Glutamatergic neuron (in vitro differentiated cells): ENCODE measurements at places on chromosomes 3 and 15. TPM values are rescaled to one million over a fixed set of nuclear protein-coding genes. Genes with fewer than 3 reads are reported as not detected.

DCP1A gene
- 41.6 TPM for total RNA-seq

GRCh38 chr3:139718415-139718814 lies 40.6 kb upstream of the NMNAT3 start:
- DNase-seq: peak; percentile 67

GOLGA8J gene
- not detected for total RNA-seq

TAGLN3 gene
- total RNA-seq: 819 TPM

DNASE1L3 gene
- total RNA-seq: 0.96 TPM

RETNLB gene
- not detected for total RNA-seq

TJP1 gene
- 129 TPM for total RNA-seq

- no peak for DNase-seq
Measured at GRCh38 chr3:7585052-7585451, 724.1 kb downstream of the GRM7 start.

PLA2G4E gene
- total RNA-seq: 1.0 TPM

NPAP1 gene
- 0.07 TPM for total RNA-seq

DNA sequence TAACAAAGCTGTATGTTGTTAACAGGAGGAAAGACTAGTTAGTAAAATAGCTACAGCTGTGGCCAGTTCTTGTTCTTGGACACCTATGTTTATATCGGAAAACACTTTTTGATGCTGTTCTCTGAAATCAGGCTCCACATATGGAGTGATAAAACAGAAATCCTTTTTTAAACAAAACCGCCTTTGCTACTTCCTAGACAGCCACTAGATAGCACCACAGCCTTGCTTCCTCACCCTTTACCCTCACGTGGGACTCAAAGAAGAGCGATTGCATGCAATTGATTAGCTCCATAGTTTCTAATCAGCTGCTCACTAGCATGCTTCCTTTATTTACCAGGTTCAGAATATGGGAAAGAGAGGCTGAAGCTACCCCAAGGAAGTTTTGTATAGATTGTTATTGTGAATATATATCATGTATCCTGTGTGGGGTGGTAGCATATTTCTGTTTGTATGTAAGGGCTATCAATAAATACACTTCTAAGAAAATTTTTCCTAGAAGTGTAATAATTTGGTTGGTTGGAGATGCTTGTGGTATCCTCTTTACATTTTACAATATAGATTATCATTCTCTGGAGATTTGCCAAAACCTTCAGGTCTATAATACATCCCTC lies 4.3 kb upstream of the MTFMT start:
- DNase-seq: no peak

- no peak for DNase-seq
Measured at GRCh38 chr3:160851629-160852210, 95.7 kb downstream of the PPM1L start.

DNA sequence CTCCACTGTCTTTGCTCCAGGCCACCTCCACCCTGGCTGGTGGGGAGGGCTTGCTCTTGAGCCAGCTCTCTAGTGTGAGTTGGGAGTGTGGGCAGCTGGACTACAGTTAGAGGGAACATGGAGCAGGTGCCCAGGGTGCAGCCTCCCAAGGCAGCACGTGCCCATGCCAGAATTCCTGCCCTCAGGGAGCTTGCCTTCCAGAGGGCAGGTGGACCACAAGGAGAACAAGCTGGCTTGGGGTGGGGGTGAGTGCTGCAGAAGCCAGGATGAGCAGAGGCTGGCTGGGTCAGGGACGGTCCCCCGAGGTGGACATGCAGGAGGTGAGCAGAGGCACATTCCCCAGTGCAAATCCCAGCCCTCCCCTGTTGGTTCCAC lies 89.5 kb downstream of the VGLL4 start:
- no peak for DNase-seq

- no peak for DNase-seq
Measured at GRCh38 chr3:105715372-105715771, 153.4 kb downstream of the CBLB start.

GRCh38 chr15:48385031-48385830 lies 54.0 kb downstream of the DUT start:
- DNase-seq: no peak

SLC28A2 gene
- not detected for total RNA-seq

CCR3 gene
- not detected for total RNA-seq

MAP1A gene
- total RNA-seq: 301 TPM

CPEB1 gene
- total RNA-seq: 15.2 TPM

GRCh38 chr3:188241072-188241471 lies 87.1 kb downstream of the LPP start:
- DNase-seq: peak; percentile 39

DNA sequence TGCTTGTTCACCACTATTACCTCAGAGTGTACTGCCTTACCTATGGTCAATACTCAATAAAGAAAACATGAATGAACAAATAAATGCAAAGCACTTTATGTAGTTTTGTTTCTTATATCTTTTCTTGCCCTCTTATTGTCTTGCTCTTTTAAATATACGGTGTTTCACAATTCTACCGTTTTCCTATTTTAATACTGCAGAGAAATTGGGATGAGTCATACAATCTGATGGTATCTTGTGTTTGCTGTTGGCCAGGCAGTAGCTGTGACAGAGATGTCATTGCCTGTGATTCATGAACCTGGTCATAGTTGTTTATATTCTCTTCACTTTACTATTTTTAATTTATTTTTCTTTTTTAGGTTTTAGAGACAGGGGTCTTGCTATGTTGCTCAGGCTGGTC lies 48.3 kb downstream of the SERP1 start:
- no peak for DNase-seq

- DNase-seq: peak; percentile 49
Measured at GRCh38 chr15:66252685-66253417, 699 bp downstream of the MEGF11 start.

DNA sequence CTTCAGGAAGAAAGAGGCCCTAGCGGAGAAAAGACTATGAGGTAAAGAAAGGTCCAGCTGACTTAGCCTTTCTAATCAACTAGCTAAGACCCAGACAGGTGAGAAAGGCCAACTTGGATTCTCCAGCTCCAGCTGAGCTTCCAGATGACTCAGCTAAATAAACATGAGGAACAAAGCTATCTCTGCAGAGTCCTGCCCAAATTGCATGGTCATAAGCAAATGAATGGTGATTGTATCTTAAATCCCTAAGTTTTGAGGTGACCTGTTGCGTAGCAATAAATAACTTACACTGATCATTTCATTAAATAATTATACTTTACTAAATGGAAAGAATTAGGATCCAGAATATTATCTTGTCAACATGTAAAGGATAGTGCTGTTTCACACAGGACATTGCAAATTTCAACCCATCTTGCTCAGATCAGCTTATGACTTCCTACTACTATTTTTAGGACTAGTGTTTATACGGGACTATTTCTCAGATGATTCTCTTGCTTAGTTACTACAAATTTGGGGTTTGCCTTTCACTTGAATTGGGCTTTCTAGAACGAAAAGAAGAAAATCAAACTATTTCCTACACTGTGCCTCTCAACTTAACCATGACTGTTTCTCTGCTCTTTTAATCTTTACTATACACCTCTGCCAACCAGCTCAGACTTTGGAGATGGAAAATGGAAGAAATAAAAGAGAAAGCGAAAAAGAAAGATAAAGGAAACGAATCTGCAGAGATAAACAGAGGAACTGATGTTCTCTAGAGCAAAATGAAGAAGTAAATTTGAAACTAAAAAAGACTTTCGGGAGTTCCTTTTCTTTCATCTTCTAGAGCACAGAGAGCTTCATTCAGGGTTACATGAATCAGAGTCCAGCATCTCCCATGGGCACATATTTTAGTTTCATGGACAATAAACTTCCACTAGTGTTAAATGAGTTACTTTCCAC lies 6.6 kb upstream of the ADGRG7 start:
- DNase-seq: no peak

XCR1 gene
- total RNA-seq: not detected

QTRT2 gene
- 16.2 TPM for total RNA-seq

GRCh38 chr3:81643721-81644120 lies 117.7 kb downstream of the GBE1 start:
- DNase-seq: no peak

DNA sequence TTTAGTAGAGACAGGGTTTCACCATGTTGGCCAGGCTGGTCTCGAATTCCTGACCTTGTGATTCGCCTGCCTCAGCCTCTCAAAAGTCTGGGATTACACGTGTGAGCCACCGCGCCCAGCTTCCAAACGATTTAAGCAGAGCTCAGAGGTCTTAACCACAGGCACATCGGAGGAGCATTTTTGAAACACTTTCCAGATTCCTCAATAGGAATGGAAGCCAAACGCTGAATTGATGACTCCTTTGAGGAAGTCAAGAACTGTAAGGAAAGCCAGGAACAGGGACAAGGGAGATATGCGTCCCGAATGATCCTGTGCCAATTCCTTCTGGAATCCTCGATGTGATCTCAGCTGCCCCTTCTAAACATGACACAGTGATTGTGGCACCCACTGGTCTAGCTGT lies 40.0 kb downstream of the TRH start:
- no peak for DNase-seq

- peak; percentile 98 for DNase-seq
Measured at GRCh38 chr3:169966428-169966950, at the start of gene SEC62. TSS of gene SEC62 (plus strand) at chr3:169966807. CDS start at chr3:169966823, 16 bp downstream.

- DNase-seq: no peak
Measured at GRCh38 chr3:61699622-61700021, 138.3 kb downstream of the PTPRG start.

GRCh38 chr3:72331076-72331475 lies 517.2 kb downstream of the SHQ1 start:
- DNase-seq: no peak

DNA sequence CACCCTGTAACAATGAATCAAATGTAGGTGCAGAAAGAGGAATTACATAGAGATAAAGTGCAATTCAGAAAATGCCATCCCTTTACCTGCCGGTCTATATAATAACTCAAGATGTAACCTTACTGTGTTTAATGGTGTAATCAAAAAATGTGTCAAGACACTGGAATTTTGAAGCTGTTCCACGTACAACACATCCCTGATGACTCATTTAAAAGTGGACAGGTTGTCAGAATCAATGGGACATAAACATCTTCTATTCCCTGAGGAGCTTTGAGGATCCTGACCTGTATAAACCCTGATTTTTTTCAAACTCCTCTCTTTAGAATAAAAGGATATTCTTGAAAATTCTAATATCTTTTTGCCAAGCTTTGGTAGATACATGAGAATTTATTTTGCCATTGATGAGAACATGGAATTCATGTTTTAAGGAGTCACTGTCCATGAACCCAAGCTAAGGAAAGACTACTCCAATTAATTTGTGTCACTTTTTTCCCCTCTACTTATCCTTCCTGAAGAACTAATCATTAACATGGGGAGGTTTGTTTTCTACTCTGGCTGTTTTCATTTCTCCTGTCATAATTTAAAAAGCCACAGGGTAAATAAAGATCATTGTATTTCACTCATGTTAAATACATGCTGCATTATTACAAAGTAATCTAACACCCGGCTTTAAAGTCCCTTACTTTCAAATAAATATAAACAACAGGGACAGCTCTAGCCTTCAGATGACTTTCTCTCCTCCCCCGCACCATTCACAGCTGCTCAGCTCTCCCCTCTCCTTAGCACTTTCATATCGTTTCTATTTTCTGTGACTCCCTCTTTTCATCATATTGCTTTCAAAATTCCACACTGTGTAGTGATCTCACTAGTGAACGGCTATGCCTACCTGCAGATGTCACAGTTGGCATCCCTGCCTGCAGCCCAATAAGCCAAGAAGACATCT lies 138.3 kb downstream of the TAFA4 start:
- no peak for DNase-seq

DNA sequence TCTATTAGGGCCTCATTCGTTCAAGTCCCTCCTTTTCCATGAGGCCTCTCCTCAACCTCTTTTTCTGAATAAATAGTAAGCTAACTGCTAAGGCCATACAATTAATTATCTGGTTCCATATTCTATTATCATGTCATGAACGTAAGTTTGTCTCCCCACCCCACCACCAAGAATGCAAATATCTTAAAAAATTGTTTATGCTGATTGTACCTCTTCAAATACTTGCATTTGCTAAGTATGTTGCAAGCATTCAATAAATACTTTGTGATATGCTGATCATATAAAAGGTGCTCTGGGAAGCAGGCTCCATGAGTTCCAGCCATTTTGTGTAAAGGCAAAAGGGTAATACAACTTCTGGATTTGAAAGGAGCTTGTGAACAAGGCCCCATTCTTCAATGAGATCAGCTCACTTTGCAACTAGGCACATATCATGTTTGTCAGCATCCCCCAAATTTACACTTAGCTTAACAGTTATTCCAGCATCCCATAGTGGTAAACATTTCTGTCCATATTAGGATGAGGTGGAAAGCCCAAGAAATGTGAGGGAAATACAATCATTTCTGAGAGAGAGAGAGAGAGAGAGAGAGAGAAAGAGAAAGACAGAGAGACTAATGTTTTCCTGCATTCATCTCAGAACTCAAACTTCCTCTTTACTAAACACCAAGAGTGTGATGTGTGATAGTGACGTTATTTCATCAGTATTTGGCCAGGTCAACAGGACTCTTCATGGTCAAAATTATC lies 33.2 kb downstream of the SLC12A8 start:
- no peak for DNase-seq

DNA sequence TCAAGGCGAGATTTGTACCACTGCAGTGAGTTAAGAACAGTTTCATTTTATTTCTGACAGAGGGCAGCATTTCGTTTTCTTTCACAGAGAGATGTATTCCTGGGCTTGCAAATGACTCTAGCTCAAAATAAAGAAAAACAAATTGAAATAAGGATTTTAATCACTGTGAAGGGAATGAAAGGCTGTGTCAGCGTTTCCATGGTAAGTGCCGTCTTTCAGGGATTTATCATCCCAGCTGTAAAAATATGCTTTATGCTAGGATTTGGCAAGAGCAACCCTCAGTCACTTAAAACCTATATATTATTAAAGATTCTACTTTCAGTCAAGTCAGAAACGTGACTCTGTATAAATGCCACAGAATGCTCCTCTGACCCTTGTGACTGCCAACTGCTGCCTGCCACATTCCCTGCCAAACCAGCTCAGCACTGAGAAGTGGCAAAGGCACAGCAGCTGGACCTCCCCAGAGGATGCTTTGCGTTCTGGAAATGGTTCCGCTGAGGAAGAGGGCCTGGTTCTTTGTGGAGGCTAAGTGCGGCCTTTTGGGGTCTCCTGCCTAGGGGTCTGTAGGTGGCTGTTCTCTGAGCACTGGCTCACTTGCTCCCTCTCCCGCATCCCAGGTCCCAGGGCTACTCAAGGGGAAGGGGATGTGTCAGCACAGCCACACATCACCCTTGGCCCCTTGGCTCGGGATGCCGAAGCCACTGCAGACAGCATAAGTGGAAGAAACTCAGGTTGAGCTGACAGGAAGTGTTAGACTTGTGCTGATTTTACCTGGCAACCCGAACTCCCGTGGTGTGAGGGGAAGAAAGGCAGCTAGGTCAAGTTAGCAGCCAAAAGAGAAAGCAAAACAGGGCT lies 56.6 kb upstream of the POMGNT2 start:
- no peak for DNase-seq

DNA sequence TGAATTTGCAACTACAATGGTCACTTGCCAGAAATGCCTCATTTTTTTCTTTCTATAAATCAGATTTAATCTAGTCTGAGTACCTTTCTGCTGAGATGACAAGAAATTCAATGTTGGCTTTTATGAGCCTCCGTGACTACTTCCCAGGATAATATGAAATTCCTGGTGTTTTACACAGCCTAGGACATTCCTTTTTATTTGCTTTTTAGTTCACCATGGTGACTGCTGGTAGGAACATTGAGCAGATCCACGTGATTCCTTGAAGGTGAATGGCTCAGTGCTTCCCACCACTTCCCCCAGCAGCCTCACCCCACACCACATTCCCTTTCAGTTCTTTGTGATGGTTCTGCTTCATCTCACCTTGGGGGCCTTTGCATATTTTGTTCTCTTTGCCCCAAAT lies 4.3 kb upstream of the NPTN start:
- DNase-seq: no peak
